Endothelial cell of umbilical vein (primary cell): ENCODE measurements at places on chromosomes 2 and 18. TPM values are rescaled to one million over a fixed set of nuclear protein-coding genes. Genes with fewer than 3 reads are reported as not detected.

ANKRD53 gene
- 1.3 and 2.2 TPM in 2 replicates for total RNA-seq

NFATC1 gene
- total RNA-seq, result 26.8 and 30.0 TPM in 2 replicates

DOCK10 gene
- total RNA-seq, result 19.4 and 23.0 TPM in 2 replicates

GALNT5 gene
- total RNA-seq, result not detected in 2 replicates

PCBP1 gene
- total RNA-seq, result 342 and 360 TPM in 2 replicates

INHA gene
- total RNA-seq, result not detected in 2 replicates

STARD6 gene
- not detected in 2 replicates for total RNA-seq

MBD5 gene
- total RNA-seq, result 34.8 and 37.0 TPM in 2 replicates

WBP1 gene
- 44.5 and 50.5 TPM in 2 replicates for total RNA-seq

C1QL2 gene
- not detected in 2 replicates for total RNA-seq

MFSD2B gene
- total RNA-seq, result 0.28 and 0.82 TPM in 2 replicates

RAX gene
- not detected in 2 replicates for total RNA-seq

MYO3B gene
- not detected in 2 replicates for total RNA-seq

MC2R gene
- not detected in 2 replicates for total RNA-seq

CCDC74B gene
- 1.6 and 4.8 TPM in 2 replicates for total RNA-seq

- no peak overlapping the region for H3K4me3 ChIP-seq
- H3K27ac ChIP-seq, result no peak overlapping the region
- H3K27me3 ChIP-seq, result no peaks in the 10 kb centered on the region
- H3K4me1 ChIP-seq, result no peaks in the 10 kb centered on the region
- H3K36me3 ChIP-seq, result no peaks in the 10 kb centered on the region
- no peak for DNase-seq
Observed at GRCh38 chr2:128593879-128594650, 275.4 kb upstream of the HS6ST1 start.

GRCh38 chr2:27379836-27380625 is 503 bp downstream of the ZNF513 start:
- peak overlapping the region; percentile 97 for H3K27ac ChIP-seq
- H3K4me3 ChIP-seq, result peak overlapping the region; percentile 75
- H3K36me3 ChIP-seq, result peaks cover 18% of the 10 kb centered on the region
- DNase-seq, result peak; percentile 58

DNA sequence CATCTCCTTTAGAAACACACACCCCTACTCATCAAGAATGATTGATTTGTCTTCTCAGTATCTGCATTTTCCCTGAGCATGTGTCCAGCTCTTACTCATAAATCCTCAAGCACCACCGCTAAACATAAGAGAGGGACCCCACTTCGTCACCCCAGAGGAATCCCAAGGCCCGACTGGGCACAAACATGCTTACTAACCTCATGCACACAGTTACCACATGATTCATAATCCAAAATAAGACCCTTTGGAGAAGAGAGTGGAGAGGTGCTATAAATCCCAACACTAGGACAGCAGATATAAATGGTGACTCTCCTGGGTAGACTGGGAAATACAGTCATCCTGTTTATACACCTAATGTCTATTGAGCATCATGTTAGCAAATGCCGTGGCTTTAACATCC is 843.2 kb upstream of the ID2 start:
- no peaks in the 10 kb centered on the region for H3K27me3 ChIP-seq
- H3K27ac ChIP-seq, result no peak overlapping the region
- H3K4me3 ChIP-seq, result no peak overlapping the region
- no peak for DNase-seq

GRCh38 chr2:151919786-151920185 is 91.6 kb upstream of the ARL5A start:
- DNase-seq, result peak; percentile 50
- no peaks in the 10 kb centered on the region for H3K36me3 ChIP-seq
- no peak overlapping the region for H3K27ac ChIP-seq

- peak overlapping the region; percentile 44 for H3K27ac ChIP-seq
- H3K27me3 ChIP-seq, result no peaks in the 10 kb centered on the region
- peak; percentile 96 for DNase-seq
Observed at GRCh38 chr2:205024822-205025518, 479.7 kb downstream of the PARD3B start.

GRCh38 chr2:65121-65520 is 18.8 kb upstream of the FAM110C start:
- DNase-seq, result no peak
- no peaks in the 10 kb centered on the region for H3K36me3 ChIP-seq
- H3K27me3 ChIP-seq, result no peaks in the 10 kb centered on the region

- no peaks in the 10 kb centered on the region for H3K4me1 ChIP-seq
- DNase-seq, result no peak
- peaks cover 11% of the 10 kb centered on the region for H3K27me3 ChIP-seq
- no peak overlapping the region for H3K4me3 ChIP-seq
- no peaks in the 10 kb centered on the region for H3K36me3 ChIP-seq
Observed at GRCh38 chr2:111050701-111051376, 69.9 kb upstream of the BCL2L11 start.

GRCh38 chr2:5077479-5078089 is 614.6 kb upstream of the SOX11 start:
- no peak for DNase-seq
- no peaks in the 10 kb centered on the region for H3K36me3 ChIP-seq
- H3K4me3 ChIP-seq, result no peak overlapping the region
- H3K27me3 ChIP-seq, result no peaks in the 10 kb centered on the region
- H3K27ac ChIP-seq, result no peak overlapping the region
- no peaks in the 10 kb centered on the region for H3K4me1 ChIP-seq

DNA sequence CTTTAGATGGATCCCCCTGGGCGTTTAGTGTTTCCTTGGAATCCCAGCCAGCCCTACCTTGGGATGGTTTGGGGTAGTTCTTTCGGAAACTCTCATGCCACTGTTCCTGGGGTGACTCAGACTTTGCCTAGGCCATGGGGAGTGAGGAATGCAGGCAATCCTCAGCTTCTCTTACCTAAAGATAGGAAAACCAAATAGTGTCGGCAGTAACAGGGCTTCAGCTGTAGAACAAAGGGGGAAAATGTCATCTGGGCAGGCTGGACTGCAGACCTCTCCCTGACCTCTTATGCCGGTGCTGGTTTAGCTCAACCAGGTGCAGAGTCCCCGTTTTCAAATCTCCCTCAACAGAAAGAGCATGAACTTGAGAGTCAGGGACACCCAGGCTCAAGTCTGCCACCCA is 252.1 kb downstream of the TSN start:
- no peaks in the 10 kb centered on the region for H3K4me1 ChIP-seq
- DNase-seq, result no peak

GRCh38 chr18:71784777-71785176 is 759.4 kb downstream of the CBLN2 start:
- no peaks in the 10 kb centered on the region for H3K4me1 ChIP-seq
- no peaks in the 10 kb centered on the region for H3K36me3 ChIP-seq
- H3K27me3 ChIP-seq, result no peaks in the 10 kb centered on the region

DNA sequence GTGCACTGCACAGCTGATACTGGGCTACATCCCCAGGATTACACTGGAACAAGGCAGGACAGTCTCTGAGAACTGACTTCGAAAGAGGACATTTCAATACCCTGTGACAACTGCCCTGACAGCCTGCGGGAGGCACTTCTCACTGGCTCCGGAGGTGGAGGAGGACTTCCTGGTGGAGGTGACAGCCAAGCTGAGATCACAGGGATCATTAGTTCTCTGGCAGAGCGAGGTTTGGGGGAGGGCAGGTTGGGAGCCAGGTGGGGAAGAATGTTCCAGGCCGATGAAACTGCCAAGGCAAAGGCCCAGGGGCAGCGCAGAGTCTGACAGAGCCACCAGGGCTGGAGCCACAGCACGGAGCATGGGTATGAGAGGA is 28.0 kb upstream of the NPAS2 start:
- DNase-seq, result no peak
- no peaks in the 10 kb centered on the region for H3K27me3 ChIP-seq
- H3K27ac ChIP-seq, result no peak overlapping the region
- H3K36me3 ChIP-seq, result no peaks in the 10 kb centered on the region

- DNase-seq, result no peak
- peaks cover 6% of the 10 kb centered on the region for H3K36me3 ChIP-seq
- H3K27ac ChIP-seq, result no peak overlapping the region
- H3K27me3 ChIP-seq, result no peaks in the 10 kb centered on the region
- H3K4me1 ChIP-seq, result peaks cover 24% of the 10 kb centered on the region
Observed at GRCh38 chr2:65075176-65075575, 19.0 kb downstream of the CEP68 start.

DNA sequence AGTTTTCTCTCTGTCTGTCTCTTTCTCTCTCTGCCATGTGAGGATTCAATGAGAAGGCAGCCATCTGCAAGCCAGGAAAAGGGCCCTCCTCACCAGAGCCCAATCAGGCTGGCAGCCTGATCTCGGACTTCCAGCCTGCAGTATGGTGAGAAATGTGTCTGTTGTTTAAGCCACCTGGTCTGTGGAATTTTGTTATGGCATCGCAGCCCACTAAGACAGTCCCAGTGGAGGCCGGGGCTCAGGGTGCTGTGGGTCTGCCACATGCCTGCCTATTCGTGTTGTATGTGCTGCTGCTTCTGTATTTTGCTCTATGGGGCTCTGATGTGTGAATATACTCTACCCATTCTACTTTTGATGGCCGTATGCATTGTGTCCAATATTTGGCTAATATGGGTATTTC is 139.0 kb upstream of the HS6ST1 start:
- no peaks in the 10 kb centered on the region for H3K27me3 ChIP-seq
- no peak for DNase-seq
- no peak overlapping the region for H3K4me3 ChIP-seq
- no peaks in the 10 kb centered on the region for H3K4me1 ChIP-seq

DNA sequence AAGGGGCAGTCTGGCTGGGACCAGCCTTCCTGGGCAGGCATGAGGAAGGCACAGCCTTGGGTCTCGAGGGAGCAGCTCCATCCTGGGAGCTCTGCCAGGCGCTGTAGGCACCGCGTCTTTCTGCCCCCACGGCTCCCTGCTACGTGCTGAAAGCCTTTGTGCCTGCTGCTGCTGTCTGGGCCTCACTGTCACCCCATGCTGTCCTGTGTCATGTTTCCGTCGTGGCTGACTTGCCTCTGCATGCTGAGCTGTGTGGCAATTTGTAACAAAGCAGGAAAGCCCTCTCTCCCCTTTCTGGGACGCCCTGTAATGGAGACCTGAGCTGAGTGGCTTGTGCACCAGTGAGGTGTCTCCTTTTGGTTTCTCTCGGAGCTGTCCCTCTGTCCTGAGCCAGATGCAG is 152.5 kb downstream of the TSN start:
- DNase-seq, result no peak
- no peaks in the 10 kb centered on the region for H3K27me3 ChIP-seq
- H3K4me3 ChIP-seq, result no peak overlapping the region
- H3K4me1 ChIP-seq, result no peaks in the 10 kb centered on the region
- no peaks in the 10 kb centered on the region for H3K36me3 ChIP-seq

DNA sequence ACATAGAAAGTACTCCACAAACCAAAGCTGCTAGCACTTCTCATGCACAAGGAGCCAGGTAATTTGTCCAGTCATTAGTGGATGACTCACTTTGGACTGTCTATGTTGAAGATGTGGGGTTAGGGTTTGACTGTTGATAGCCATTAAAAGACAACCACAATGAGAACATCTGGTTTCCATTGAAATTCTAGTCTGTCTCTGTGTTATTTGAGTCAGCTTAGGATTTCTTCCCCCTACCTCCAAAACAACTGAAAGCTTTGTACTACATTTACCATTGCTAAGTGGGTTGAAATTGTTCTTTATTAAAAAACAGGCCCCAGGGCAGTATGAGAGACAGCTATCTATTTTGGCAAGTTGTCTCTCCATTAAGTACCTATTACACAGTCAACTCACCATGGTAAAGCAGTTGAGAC is 50.2 kb upstream of the ANKRD44 start:
- no peaks in the 10 kb centered on the region for H3K36me3 ChIP-seq
- H3K27me3 ChIP-seq, result no peaks in the 10 kb centered on the region
- DNase-seq, result no peak
- no peaks in the 10 kb centered on the region for H3K4me1 ChIP-seq
- H3K4me3 ChIP-seq, result no peak overlapping the region
- H3K27ac ChIP-seq, result no peak overlapping the region

- H3K27ac ChIP-seq, result no peak overlapping the region
- H3K4me1 ChIP-seq, result no peaks in the 10 kb centered on the region
- no peaks in the 10 kb centered on the region for H3K27me3 ChIP-seq
- no peak overlapping the region for H3K4me3 ChIP-seq
- DNase-seq, result no peak
Observed at GRCh38 chr2:125224188-125224587, 1199.1 kb downstream of the CNTNAP5 start.

DNA sequence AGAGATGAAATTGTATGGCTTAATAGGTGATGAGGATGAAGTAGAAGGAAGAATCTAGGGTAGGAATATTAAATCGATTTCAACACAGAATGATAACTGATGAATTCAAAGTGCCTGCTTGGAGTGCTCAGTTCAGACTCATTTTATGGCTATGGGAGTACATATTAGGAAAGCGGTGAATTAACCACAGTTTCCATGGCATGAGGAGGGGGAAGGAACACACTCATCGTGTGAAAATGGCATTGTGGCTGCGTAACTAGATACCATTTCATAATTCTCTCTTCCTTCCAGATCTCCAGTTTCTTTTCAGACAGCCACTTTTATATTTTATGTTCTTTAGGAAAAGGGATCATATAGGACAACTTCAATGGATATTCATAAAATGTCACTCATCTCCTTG is 232.3 kb upstream of the KCNJ3 start:
- no peaks in the 10 kb centered on the region for H3K27me3 ChIP-seq
- H3K4me3 ChIP-seq, result no peak overlapping the region
- no peaks in the 10 kb centered on the region for H3K36me3 ChIP-seq
- H3K27ac ChIP-seq, result no peak overlapping the region

DNA sequence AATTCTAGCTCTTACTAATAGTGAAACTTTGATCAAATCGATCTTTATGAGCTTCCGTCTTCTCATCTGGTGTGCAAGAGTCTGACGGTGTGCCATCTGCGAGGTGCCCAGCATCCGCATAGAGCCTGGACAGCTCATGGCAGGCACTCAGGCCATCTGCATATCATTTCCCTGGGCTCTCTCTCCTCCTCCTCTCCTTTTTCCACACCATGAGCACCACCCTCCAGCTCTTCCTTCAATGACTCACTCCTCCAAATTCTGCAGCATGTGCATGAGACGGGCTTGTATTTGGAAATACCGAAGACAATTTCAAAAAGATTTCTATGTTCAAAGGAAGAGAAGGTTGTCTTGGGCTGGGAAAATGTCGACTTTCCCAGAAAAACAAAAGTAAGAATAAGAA is 161.1 kb downstream of the CCBE1 start:
- H3K27ac ChIP-seq, result no peak overlapping the region
- no peaks in the 10 kb centered on the region for H3K4me1 ChIP-seq
- H3K27me3 ChIP-seq, result no peaks in the 10 kb centered on the region
- no peak overlapping the region for H3K4me3 ChIP-seq
- H3K36me3 ChIP-seq, result no peaks in the 10 kb centered on the region
- no peak for DNase-seq

- H3K27me3 ChIP-seq, result no peaks in the 10 kb centered on the region
- H3K4me3 ChIP-seq, result no peak overlapping the region
- no peaks in the 10 kb centered on the region for H3K4me1 ChIP-seq
Observed at GRCh38 chr2:37205689-37206341, 9.5 kb downstream of the CEBPZOS start.

GRCh38 chr2:140863713-140864112 is 1267.1 kb downstream of the LRP1B start:
- H3K27ac ChIP-seq, result no peak overlapping the region
- H3K36me3 ChIP-seq, result no peaks in the 10 kb centered on the region
- no peak overlapping the region for H3K4me3 ChIP-seq
- H3K27me3 ChIP-seq, result no peaks in the 10 kb centered on the region
